ENCODE measurements at places on chromosomes 6 and 20.

DNA sequence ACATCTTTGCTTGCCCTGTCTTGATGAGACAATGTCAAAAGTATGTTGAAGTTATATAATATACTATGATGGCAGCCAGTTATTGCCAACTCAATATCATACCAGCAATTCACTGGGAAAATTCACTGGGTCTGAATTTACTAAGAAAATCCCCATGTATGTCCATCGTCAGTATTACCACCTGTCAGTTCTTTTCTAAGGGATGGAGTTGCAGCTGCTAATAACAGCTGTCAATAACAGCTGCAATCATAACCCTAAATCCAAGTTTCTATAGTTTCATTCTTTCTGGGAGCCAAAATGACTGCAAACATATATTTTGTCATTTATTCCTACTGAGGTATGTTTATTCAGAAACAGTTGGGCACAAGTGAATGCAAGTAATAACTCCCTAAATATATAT is 132.6 kb upstream of the RIN2 start:
- no peak for DNase-seq

GRCh38 chr20:59992526-59993084 is 34.4 kb downstream of the CDH26 start:
- no peak for DNase-seq

DNA sequence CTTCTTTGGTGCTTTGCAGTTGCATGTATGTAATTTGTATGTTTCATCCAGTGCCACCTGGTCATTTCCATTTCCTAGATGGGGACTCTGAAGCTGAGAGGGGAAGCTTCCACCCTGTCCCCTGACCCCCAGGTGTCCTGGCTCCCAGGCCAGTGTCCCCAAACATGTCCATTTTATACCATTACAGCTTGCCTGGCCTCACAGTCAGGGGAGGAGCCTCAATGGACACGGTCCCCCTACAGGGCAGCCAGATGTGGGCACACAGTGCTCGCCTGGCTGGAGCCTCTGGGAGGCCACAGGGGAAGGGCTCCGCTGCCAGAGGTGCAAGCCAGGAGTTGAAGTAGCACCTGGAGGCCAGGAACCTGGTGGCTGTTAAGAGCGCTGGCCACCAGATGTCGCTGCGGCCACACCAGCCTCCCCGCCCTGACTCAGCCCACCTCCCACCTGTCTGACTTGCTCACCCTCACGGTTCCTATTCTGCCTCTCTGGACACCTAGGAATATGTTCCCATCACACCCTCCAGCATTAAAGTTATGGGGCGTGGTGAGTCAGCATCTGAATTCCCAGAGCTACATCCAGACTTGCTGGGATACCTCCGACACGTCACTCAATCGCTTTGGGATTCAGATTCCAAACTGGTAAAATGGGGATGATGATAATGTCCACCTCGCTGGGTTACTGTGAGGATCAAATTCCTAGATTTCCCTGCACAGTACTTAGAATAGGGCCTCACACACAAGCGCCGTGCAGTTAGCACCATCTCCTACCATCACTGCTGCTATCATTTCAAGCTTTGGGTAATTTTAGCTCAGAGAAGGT is 107.4 kb downstream of the SULF2 start:
- peak; percentile 76 for DNase-seq

GRCh38 chr6:110628330-110628729 is 151.9 kb upstream of the SLC22A16 start:
- no peak for DNase-seq

DNA sequence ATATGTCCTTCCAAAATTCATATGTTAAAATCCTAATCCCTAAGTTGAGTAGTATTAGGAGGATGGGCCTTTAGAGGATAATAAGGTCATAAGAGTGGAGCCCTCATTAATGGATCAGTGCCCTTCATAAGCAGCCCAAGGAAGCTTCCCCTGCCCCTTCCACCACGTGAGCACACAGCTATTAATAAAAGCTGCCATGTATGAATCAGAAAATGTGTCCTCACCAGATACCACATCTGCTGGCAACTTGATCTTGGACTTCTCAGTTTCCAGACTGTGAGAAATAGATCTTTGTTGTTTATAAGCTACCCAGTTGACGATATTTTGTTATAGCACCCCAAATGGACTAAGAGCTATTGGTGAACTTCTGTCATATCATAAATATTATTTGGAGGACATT is 207.7 kb upstream of the HDDC2 start:
- no peak for DNase-seq

DNA sequence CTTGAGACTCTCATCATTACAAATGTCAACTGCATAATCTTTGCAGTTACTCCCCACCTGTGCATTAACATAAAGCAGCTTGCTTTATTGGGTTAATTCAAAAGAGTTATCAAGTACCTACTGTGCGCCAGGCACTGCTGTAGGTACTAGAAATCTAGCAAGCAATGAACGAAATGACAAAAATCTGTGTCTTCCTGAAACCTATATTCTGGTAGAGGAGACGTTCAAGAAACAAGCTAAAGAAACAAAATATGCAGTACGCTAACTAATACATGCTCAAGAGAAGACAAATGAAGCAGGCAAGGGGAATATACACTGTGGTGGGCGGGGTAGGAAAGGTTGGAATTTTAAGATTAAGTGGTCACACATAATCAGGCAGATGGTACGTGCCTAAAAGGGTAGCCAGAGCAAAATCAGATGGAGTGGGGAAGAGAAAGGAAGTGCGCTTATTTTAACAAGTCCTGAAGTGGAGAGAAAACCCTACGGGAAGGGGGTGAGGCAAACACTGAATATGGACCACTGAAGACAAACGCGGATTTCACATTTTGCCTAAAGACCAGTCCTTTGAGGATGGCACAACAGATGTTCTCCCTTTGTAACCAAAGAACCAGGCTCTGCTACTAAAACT is 1.2 kb downstream of the ELOVL2 start:
- no peak for DNase-seq

DNA sequence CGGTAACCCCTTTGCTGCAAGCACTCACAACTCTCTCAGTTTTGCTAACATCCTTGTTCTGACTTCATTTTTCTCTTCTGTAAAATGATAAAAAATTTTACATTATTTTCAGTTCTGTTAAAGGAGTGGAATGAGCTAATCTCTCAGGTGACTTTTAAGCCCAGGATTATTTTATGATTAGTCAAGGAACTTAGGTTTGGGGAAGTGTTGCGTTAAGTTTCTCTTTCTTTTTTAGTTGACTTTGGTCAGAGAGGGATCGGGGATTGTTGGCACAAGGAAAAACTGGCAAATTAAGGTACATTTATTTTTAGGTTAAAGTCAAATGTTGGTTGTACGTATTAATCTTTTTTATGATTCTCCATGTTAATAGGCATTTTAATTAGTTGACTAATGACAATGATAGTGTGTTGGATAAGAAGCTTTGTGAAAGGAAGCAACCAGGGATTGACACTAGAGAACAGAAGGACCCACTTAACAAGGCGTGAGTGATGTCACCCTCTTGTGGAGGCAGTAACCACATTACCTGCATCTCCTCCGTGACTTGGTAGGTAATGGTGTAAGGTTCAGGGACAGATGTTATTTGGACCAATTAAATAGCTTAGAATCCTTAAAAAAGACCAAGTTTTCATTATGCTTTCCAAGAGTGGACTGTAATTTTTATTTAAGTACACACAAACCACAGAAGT is 31.6 kb downstream of the CD83 start:
- no peak for DNase-seq

DNA sequence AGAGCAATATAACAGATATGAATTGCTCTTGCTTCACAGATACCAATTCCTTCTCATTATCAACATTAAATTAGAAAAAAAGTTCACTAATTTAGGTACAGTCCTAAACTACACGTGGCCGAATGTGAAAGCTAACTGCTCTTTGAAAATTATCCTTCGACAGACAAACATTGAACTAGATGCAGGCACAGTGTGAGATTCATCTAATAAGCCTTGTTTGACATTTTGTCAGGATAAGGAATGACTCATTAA is 1.1 kb downstream of the FAM184A start:
- DNase-seq = no peak
